ENCODE measurements at places on chromosomes 3 and 15. TPM values are rescaled to one million over a fixed set of nuclear protein-coding genes. Genes with fewer than 3 reads are reported as not detected.

Gene C3orf33
- 3.8 TPM for polyA plus RNA-seq

Gene A4GNT
- polyA plus RNA-seq = not detected

Gene RARRES1
- 4.9 TPM for polyA plus RNA-seq

Gene ATRIP
- 7.8 TPM for polyA plus RNA-seq

DNA sequence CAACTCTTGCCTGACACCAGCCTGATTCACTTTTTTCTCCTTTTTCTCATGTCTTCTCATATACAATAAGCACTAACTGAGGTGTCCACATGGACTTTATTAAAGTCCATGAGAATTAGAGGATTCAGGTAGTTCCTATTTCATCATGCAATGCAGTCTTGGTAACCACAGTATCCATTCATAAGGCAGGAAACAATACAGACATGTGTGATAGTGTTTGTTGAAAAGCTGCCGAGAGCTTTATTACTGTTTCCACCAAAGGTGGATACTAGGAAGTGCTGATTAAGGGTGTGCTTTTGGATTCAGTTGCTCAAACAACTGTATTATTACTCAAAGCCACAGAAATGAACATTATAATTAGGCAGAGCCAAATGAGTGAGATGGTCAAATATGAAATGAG lies 5.3 kb downstream of the CASR start:
- no peak for DNase-seq

DNA sequence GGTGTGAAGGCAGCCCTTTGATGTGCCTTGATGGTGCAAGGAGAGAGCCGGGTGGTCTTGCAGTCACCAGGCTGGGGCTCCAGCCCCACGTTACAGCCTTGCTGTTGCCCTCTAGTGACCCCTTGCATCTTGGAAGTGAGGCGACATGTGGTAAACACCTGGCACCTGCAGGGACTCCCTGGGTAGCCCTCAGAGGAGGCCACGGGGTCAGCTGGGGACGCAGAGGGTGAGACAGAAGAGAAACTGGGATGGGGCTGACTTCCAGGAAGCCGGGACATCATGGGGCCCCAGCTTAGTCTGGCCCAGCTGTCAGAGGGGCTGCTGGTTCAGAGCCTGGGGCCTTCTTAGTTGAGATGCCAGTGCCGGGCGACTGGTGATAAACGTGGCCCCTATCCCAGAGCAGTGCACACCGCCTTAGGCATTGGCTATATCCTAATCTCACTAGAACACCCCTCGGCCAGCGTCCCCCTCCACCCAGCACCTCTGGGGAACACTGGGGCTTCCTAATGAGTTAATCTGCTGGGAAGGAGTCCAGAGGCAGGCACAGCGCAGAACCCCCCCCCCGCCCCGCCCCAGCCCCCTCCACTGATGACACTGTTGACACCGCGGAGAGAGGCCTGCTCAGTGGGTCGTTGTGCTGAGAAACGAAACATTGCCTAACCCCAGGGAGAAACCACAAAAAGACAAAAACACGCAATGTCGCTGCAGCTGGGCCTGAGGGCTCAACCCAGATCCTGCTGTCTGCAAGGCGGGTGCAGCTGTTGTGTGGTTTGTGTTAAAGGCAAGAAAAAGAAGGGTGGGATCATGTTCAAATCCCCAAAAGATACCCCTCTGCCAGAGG lies 60.5 kb upstream of the KLF13 start:
- no peak for DNase-seq

GRCh38 chr3:122960652-122961051 lies 66.9 kb downstream of the SEMA5B start:
- DNase-seq = no peak

- no peak for DNase-seq
Observed at GRCh38 chr15:92638709-92639365, 16.7 kb downstream of the FAM174B start.

DNA sequence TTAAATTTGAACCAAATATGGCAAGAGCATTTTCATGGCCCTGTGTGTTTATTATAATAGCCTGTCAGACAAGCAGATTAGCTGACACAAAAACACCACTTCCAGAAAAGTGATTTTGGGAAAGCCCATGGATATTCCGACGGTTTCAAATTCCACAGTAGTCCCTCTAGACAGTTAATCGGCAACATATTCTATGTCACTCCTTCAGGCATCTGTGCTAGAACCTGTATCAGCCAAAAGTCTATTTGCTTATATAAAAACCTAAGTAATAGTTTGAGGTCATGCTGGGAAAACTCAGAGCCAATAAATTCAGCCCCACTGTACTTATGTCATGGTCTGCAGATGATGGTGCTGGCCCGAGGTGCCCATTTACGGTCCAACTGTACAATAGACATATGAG lies 110.2 kb upstream of the ARHGEF26 start:
- DNase-seq = peak; percentile 46

DNA sequence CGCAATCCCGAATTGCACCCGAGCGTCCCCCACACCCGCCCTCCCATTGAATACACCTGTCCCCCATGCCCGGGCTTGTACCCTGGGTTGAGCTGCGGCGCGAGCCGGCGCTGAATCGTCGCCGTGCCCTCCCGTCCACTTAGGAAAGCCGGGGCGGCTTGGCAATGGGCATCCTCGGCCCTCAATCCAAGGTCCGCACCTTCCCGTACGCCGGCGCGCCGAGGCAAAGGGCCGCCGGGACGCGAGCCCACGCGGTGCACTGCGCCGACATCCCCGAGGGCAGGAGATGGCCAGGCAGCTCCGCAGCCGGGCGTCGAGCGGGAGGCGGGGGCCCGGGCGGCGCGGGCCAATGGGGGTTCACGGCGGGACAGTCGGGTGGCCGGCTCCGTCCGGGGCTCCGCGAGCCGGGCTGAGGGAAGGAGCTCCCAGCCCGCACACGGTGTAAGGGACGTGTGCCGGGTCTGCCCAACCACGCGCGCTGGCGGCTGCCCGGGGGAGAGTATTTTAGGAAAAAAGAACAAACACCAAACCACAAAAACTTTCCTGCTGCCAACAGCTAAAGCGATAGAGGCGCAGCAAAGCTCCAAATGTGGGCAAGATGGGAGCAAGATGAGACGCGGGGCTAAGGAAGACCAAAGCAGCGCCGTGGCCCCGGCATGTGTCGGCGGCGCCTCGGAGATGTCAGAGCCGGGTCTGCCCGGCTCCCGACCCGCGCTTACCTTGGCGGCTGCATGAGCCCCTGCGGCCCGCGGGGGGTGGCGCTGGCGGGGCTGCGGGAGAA lies 621 bp downstream of the RGMA start:
- DNase-seq = no peak

GRCh38 chr3:150365132-150365604 lies 42.9 kb upstream of the TSC22D2 start:
- DNase-seq = no peak

DNA sequence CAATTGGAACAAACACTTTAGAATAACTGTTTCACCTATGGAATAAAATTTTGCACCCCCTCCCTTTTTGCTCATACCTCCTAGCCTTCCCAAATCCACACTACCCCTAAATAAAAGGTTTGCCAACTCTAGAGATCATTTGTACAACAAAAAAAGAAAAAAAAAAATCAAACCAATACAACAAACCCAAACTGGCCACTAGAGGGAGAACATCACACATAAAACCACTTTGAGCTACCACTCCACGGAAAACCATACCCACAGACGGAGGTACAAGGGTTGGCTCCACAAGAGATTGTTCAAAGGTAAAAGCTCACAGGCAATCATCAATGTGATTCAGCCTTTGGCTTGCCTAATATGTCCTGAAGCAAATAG lies 47.6 kb downstream of the SETMAR start:
- peak; percentile 65 for DNase-seq

- no peak for DNase-seq
Observed at GRCh38 chr3:10599017-10599416, 93.6 kb upstream of the ATP2B2 start.

GRCh38 chr3:106121491-106122289 lies 252.9 kb upstream of the CBLB start:
- no peak for DNase-seq

DNA sequence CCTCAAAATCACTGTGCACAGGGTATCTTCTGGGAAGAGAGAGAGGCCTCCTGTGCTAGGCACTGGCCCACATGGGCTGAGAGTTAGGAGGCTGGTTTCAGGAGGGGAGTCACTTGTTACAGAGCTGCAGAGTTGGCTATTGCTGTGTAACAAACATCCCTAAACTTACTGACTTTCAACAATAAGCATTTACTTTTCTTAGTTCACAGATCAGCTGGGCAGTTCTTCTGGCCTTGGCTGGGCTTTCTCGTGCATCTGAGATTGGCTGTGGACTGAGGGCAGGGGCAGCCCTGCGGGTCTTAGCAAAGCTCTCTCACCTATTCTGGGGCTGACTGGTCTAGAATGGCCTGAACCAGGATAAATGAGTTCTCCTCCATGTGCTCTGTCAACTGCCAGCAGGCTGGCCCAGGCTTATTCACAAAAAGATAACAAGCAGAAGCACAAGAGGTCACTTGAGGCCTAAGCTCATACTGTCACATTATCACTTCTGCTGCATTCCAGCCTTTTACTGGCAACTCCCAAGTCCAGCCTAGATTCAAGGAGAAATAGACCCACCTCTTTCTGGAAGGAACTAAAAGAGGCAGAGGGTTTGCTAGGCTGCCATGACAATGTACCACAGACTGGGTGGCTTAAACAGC lies 17.2 kb upstream of the RBSN start:
- DNase-seq = no peak

- no peak for DNase-seq
Observed at GRCh38 chr15:52717924-52718323, 38.7 kb upstream of the ATOSA start.

GRCh38 chr3:188537606-188538005 lies 383.6 kb downstream of the LPP start:
- no peak for DNase-seq

- no peak for DNase-seq
Observed at GRCh38 chr3:5974630-5975322, 787.3 kb downstream of the EDEM1 start.

GRCh38 chr3:124584552-124585391 lies 145.5 kb upstream of the UMPS start:
- peak; percentile 35 for DNase-seq

DNA sequence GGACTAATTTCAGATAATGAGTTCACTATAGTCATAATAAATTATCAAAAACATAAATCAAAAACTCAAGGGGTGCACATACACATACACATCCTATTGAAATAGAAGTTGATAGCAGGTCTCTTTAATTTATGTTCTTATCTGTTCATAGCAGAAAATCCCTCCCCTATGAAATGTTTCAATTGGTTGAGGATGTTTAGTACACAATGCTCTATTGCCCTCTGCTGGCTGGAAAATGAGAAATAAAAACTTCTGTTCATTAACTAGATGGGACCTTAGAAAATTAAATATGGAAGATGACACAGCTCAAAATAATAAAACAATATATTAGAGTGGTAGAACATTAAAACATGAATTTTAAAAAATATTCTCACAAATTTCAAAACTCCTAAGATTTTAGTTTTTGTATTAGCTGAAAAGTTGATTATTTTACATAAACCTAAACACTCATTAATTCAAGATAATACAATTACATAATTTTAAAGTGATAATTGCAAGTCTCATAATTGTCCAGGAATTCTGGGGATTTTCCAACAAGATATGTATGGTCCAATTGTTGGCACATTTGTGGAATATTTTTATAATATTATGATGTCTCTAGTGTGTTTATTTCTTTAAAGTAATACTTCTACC lies 735.0 kb downstream of the ROBO1 start:
- peak; percentile 60 for DNase-seq

DNA sequence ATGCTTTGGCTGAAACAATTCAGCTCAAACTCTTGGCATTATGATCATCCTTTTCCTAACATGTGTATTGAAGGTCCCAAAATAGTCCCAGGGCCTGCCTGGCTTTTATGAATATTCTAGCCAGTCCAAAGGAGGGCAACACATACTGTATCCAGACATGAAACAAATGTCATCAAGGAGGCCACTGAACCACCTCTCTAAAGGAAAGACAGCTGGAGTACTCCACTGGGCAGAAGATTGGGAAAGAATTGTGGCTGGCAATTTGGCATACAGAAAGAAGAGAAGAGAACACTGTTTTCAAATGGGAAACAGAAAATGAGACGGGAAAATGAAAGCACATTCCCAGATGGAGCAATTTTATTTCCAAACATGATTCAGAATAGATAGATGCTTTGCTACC lies 80.6 kb downstream of the NCEH1 start:
- DNase-seq = peak; percentile 29

- no peak for DNase-seq
Observed at GRCh38 chr3:105953831-105954230, 85.0 kb upstream of the CBLB start.

GRCh38 chr15:31279221-31280045 lies 47.2 kb upstream of the KLF13 start:
- DNase-seq = no peak

- no peak for DNase-seq
Observed at GRCh38 chr3:2036076-2036475, 62.6 kb upstream of the CNTN4 start.

All from muscle of arm (tissue), 14 donors.